T-helper 17 cell (primary cell): ENCODE measurements at places on chromosomes 5 and 9.

DNA sequence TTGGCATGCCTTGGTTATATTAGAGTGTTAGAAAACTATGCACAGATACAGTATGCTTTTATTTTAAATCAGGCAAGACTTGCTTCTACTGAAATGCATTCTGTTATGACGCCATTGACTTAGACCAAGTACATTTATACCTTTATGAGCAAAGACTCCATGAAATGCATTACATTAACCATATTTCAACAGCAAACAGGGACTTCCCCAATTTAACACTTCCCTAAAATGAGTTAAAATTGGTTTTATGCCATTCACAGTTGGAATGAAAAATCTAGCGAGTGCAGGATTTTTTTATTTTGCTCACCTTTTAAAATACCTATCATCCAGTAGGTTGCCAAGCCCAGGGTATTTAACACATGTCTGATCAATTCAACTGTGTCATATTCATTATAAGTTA lies 272.1 kb upstream of the IZUMO3 start:
- DNase-seq, result no peak
- no peak overlapping the region for H3K4me3 ChIP-seq
- no peaks in the 10 kb centered on the region for H3K36me3 ChIP-seq
- no peak overlapping the region for H3K27ac ChIP-seq
- no peaks in the 10 kb centered on the region for H3K27me3 ChIP-seq
- H3K4me1 ChIP-seq, result no peaks in the 10 kb centered on the region

GRCh38 chr5:146254223-146254622 lies 50.8 kb downstream of the RBM27 start:
- peaks cover 6% of the 10 kb centered on the region for H3K36me3 ChIP-seq
- no peaks in the 10 kb centered on the region for H3K27me3 ChIP-seq
- H3K27ac ChIP-seq, result no peak overlapping the region
- DNase-seq, result no peak
- no peak overlapping the region for H3K4me3 ChIP-seq

DNA sequence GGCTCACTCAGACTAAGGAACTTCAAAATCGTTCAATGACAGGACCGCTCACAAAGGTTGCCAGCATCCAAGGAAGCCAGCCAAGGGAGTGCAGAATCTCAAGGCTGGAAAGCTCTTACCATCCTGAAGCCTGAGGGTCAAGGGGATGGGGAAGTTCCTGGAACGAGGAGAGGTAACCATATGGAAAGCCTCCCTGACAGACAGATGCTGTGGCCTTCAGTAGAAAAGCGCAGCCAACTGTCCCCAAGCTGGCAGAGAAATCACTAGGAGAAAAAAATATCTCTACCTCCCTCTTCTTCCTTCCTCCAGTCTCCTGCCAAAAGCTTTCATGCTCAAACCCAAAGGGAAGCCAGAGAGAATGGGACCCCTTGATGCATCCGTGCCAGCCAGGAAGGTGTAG lies 90.5 kb upstream of the RANBP3L start:
- H3K27ac ChIP-seq, result no peak overlapping the region
- no peaks in the 10 kb centered on the region for H3K36me3 ChIP-seq
- peaks cover 3% of the 10 kb centered on the region for H3K4me1 ChIP-seq
- no peak for DNase-seq

- peaks cover 28% of the 10 kb centered on the region for H3K4me1 ChIP-seq
- no peak for DNase-seq
- H3K27me3 ChIP-seq, result no peaks in the 10 kb centered on the region
- H3K36me3 ChIP-seq, result peaks cover 4% of the 10 kb centered on the region
- H3K4me3 ChIP-seq, result no peak overlapping the region
These were observed 12.5 kb downstream of the MAPKAP1 start for GRCh38 chr9:125694478-125694877.

GRCh38 chr9:83379045-83379444 lies 159.2 kb downstream of the FRMD3 start:
- no peaks in the 10 kb centered on the region for H3K36me3 ChIP-seq
- DNase-seq, result no peak
- no peak overlapping the region for H3K27ac ChIP-seq
- no peaks in the 10 kb centered on the region for H3K27me3 ChIP-seq
- no peaks in the 10 kb centered on the region for H3K4me1 ChIP-seq
- H3K4me3 ChIP-seq, result no peak overlapping the region
